SK-N-DZ (cell line): ENCODE measurements at places on chromosomes 1 and 21.

GRCh38 chr1:108179018-108179417, 21.1 kb downstream of the SLC25A24 start:
- no peak for DNase-seq

DNA sequence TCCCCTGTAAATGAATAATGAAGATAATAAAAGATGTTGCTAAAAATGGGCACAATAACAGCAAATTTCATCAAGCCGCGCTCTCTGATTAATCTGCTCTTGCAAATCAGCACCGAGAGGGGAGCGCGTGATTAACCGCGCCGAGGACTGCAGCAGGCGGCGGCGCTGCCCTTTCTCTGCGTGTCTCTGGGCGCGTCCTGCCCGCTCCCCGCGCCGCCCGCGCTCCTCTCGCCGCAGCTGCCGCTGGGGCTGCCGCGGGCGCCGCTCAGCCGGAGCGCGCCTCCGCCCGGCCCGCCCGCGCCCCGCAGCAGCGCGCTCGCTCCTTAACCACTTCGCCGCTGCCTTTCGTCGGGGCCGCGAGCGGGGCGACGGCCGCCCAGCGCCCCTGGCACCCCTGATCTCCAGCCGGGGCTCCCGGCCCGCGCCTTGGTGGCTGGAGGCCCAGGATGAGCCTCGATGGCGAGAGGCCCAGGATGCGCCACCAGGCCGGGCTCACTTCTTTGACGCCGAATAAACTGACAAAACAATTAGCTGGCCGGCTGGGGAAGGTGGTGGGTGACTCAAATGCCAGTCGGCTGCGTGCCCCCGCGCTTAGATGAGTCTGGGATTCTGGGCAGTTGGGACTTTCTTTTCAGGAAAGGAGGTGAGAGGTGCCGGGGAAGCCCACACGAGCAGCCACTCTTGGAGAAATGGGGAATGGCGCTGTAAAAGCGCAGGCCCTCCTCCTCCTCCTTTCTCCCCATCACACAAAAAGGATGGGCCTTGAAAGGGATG, 221.4 kb upstream of the PKN2 start:
- DNase-seq = peak; percentile 61

GRCh38 chr1:224863486-224863885, 66.0 kb upstream of the DNAH14 start:
- DNase-seq = no peak

GRCh38 chr1:222171005-222171404, 376.9 kb downstream of the HHIPL2 start:
- peak; percentile 38 for DNase-seq

- no peak for DNase-seq
Measured at GRCh38 chr1:221837896-221838295, 96.0 kb upstream of the DUSP10 start.

DNA sequence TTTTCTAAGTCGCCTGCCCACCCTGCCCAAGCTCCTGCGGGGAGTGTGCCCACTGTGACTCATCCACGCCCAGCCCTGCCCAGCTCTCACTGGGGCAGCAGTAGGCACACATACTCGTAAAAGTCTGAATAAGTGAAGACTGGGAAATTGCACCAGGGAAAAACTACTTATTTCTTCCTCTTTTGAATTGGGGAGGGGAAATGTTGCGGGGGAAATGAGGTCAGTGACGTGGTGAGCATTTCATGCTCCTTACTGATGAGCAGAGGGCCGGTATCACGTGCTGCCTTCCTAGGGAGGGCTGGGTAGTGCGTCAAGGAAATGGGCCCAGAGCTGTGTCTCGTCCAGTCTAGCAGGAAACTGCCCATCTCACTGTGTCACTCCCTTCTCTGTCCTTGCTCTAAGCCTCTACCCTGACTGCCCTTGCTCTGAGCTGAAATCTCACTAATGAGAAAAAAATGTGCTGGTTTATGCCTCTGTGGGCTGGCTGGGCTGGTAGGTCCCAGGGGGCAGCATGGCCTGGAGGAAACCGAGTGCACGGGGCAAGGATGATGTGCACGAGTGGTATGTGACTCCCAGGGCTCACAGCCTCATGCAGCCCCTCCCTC, 13.5 kb upstream of the TNFRSF1B start:
- DNase-seq = no peak

DNA sequence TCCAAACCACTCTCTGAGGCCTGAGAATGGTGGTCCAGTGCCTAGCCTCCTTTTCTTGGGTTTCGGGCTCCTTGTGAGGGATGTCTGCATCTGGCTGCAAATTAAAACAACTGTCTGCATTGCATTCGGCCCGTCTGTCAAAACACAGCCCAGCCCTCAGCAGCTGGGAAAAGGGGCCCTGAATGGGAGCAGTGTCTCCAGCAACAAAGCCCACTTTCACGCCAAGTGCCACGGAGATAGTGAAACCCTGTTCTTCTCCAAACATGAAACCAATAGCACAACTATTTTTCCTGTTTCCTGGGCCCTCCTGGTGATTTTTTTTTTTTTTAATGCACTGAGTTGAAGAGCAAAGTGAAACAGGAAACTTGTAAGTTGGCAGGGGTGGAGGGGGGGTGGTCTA, 138.4 kb downstream of the PLXNA2 start:
- no peak for DNase-seq

DNA sequence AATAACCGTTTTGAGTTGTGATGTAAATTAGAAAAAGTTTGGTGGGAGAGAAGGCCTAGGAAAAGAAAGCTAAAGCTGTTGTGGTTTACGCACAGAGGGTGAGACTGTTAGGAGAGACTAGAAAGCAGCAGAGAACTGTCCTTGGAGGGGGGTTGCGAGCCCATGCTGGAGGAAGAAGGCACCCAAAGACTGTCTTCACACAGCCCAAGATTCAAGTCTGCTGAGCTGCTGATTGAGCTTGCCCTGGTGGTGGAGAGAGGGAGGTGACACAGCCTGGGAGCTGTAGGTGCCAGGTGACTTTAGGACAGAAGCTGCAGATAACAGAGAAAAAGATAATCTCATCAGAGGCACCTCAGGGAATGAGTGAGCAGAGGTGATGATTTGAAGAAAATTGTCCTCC, 18.3 kb upstream of the TLR5 start:
- DNase-seq = no peak

GRCh38 chr1:15213341-15213821, 33.6 kb upstream of the FHAD1 start:
- no peak for DNase-seq

- DNase-seq = no peak
Measured at GRCh38 chr1:9293533-9294404, 1.1 kb downstream of the SPSB1 start.

- DNase-seq = no peak
Measured at GRCh38 chr21:25298512-25299491, 308.5 kb downstream of the MRPL39 start.

DNA sequence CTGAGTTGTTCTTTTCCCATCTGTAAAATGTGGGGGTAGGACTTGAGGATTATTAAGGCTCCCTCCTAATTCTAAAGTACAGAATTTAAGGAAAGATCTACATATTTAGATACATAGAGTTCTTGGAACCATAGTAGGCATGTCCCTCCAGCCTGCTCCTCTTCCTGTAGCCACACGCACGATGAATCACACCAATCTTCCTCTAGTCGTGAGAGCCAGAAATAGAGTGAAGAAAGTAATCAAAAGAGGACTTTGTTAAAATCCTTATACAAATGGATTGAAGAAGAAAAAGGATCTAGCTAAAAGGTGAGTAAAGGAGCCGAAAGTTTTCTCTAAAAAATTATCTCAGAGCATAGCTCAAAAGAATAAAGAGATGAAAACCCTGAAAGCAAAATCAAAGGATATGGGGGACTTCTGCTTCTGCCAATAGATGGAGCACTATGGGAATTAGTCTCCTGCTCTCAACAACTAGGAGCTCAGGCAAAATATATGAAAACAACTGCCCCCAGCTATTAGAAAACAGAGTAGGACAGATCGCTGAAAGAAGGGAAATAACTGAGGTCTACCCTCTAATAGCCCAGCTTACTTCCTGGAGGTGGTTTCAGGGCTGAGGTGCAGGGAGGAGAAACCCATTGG, 8.5 kb downstream of the C1orf141 start:
- DNase-seq = no peak

DNA sequence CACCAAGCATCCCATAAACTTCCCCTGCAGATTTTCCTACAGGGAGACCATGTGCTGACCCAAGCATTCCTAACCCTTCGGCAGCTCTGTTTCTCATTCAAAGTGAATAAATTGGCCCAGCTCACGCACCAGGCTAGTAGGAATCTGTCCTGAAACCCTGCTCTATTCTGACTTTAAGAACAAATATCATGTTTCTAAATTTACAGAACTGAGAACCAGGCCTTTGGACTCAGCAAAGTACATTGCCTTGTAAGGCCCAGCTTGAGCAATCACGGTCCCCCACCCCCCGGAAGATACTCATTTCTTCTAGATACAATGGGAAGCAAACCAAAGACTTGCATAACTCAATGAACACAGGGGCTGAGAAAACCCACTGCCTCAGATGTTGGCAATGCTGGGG, 160.1 kb upstream of the NFIA start:
- DNase-seq = no peak

- no peak for DNase-seq
Measured at GRCh38 chr21:42547001-42547905, 33.6 kb downstream of the SLC37A1 start.

GRCh38 chr1:109115685-109116084, 1.8 kb downstream of the ELAPOR1 start:
- no peak for DNase-seq

DNA sequence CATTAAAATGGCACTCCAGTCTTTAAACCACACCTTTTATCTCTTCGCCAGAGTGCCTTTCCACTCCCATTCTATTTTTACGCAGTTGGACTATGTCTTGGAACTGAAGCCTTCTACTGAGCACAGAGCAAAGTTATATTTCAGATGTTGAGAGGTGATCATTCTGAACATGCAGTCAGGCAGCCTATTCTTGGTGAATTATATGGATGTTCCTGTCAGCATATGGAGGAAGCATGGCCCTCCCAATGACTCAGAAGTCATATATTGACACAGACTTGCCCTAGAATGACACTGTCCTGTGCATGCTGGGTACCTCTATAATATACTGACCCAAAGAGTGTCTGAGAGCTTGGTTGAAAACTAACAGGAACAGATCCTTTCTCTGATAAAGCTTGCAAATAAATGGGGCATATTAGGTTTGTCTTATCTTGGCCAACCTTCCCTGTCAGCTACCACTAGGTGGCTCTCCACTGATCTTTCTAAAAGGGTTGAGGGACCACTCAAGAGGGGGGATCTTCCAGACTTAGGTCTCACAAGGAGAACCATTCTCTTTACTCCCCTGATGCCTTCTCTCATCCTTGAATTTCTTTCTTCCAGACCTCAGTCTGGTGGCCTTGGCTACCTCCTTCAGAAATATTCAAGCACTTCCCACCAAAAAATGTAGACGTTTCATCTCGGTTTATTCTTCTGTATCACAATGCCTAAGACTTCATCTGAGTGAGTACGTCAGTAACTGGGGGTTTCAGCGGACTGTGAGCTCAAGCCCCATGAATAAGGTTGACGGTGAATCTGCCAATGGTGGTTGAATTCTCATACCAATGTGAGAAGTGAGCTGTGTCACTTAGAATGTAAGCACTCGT, 11.8 kb upstream of the ALG14 start:
- DNase-seq = peak; percentile 65

- no peak for DNase-seq
Measured at GRCh38 chr1:228156515-228156881, 6.8 kb downstream of the GJC2 start.

DNA sequence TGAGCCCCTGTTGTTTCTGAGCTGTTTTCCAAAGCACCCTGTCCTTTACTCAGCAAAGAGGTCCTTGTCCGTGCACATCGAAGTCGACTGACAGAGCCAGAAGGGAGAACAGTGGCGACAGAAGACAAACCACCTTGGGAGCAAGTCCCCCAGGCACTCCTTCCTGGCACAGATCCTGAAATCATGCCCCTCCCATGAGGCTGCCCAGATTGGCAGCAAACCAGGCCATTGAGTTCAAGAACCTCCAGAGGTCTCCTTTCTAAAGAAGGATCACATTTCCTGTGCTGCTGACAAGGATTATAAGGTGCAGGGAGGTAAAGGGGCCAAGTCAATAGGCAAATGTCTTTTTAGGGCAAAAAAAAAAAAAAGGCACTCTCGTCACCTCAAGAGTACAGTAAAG, 84.7 kb upstream of the HIVEP3 start:
- DNase-seq = no peak

DNA sequence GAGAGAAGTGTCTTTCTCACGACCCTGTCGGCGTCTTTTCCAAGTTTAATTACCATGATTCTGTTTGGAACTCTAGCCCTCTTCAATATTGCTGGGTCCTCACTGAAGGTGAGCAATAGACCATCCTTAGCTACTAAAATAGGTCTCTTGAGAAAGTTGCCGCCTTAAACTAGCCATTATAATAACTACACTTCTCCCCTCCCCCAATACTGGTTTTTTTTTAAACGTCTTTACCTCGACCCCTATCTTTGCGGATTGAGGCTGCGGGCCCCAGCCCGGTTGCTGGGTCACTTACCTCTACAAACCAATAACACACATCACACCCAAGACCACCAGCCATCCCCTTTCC, 672 bp downstream of the ENSA start:
- no peak for DNase-seq

DNA sequence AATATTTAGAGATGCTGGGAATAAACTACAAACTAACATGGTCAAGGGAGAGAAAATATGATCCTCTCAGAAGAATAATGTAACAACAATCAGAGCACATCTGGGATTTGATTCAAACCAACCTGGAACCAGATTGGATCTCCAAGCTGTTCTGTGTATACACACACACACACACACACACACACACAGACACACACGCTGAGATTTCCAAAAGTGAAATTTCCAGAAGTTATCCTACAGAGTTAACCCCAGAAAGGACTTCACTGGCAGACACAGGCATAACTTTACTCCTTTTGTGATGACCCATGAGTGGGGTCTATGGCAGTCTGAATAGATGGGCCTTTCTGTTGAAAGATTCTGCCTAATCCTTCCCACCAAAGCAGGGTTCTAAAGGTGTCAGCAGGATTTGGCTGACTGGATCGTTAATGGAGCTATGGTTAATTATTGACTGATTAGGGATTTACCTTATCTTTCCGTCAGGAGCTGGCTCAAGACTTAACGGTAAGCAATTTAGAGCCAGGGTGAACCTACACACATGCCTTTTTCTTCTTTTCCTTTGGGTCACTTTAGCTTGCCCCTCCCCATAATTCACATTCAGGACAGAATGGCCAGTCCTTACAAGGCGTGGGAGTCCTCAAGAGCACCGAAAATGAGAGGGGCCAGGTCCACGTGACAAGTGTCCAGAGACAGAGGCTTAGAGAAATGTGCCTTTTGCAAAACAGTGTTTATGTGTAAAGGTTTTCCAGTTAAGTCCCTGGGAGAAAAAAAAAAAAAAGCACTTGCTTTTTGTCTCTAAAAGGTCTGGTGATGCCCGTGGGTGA, 10.9 kb upstream of the PROX1 start:
- DNase-seq = no peak
